ENCODE measurements at places on chromosomes 5 and 9.

DNA sequence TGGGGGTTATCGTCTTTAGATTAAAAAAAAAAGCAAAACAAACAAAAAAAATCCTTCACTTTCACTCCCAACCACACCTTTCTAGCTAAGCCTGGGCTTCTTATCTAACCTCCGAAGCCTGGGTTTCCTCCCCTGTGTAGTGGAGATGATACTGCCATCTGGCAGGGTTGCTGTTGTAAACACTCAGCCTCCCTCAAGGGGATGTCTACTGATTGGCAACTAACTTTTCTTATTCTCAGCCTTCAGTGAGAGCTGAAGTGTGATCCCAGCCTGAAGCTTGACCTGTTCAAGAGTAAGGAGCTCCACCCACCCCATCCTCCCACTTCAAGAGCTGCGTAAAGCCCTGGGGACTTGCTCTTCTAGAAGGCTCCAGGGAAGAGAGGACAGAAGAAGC, 21.5 kb upstream of the WWC1 start:
- H3K36me3 ChIP-seq, result no peaks in the 10 kb centered on the region
- H3K27ac ChIP-seq, result no peak overlapping the region
- peaks cover 11% of the 10 kb centered on the region for H3K4me1 ChIP-seq
- DNase-seq, result no peak
- peaks cover 24% of the 10 kb centered on the region for H3K27me3 ChIP-seq

GRCh38 chr9:126859111-126859510, 1.3 kb upstream of the ZBTB34 start:
- no peak for DNase-seq
- no peak overlapping the region for H3K27ac ChIP-seq
- H3K27me3 ChIP-seq, result peaks cover 34% of the 10 kb centered on the region

DNA sequence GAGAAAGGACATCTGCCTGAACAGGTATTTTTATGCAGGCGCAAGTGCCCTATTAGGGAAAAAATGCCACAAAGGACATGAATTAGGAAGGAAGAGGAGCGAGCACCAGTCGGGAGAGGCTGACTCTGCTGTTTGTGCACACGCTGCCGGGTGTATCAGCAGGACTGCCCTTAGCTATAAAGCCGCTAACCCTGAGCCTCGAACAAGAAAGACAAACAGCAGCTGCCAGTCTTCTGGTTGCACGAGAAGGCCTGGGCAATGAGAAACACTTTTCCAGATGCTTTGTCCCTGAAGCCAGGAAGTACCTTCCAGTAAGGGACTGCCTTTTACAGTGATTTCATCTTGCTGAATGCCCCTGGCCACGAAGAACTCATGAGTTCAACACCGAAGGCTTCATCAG, 12.6 kb downstream of the QSOX2 start:
- H3K4me3 ChIP-seq, result no peak overlapping the region
- H3K4me1 ChIP-seq, result peaks cover 39% of the 10 kb centered on the region
- H3K36me3 ChIP-seq, result peaks cover 13% of the 10 kb centered on the region
- no peak for DNase-seq
- H3K27me3 ChIP-seq, result no peaks in the 10 kb centered on the region

DNA sequence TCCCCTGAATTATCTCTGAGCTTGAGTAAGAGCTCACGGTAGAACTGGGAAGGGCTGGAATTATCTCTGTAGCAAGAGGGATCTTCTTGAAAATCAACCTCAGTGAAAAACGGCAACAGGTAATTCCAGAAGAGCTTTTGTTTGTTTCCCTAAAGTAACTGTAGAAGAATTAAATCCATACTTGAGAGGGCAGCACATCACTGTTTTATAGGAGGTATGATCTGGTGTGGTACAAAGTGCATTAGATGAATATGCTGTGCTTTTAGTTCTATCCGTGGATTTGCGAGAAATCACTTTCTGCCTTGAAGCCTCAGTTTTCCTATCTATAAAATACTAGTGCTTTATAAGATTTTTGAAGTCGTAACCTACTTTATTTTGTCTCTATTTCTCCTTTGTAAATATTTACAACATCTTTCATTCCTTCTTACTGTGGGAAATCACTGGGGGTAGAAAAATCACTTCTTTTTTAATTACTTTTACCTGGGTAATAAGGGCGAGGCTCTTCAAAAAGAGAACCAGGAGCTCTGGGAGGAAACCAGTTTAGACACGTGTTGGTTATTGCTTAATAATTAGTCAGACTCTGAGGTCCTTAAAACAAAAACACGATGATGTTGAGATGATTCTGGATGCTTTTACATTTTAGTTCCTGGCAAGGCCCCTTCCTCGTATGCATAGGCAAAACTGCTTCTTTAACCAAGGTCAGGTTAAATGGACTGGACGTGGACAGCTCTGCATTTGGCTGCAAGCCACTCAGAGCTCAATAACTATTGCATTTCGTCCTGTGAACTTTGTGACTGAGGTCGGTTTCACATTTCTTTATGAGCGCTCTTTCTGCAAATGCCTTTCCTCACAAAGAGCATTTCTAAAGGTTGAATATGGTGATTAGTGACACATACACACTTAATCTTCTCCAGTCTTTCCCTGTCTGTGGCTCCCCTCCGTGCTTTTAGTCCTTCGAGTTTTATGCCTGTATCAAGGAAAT, 376.1 kb downstream of the BRINP1 start:
- H3K4me3 ChIP-seq, result no peak overlapping the region
- H3K27ac ChIP-seq, result no peak overlapping the region
- H3K4me1 ChIP-seq, result no peaks in the 10 kb centered on the region
- no peaks in the 10 kb centered on the region for H3K27me3 ChIP-seq

DNA sequence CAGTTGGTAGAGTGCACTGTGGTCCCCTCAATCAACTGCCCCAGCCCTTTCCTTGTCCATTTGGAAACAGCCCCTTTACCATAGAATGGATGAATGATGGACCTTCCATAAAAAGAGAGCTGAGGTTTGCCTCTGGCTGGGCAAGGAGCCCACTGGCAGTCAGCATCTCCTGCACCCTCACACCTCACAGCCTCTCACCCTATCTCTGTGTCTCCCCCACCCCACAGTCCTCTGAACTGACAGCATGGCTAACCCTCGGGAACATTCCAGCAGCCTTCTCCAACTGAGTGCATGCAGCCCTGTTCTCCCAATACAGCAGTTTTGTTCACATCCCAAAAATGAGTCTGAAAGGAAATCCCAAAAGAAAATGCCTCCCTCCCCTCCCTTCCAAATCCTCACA, 51.7 kb downstream of the RETREG1 start:
- H3K36me3 ChIP-seq, result peaks cover 3% of the 10 kb centered on the region
- H3K27me3 ChIP-seq, result no peaks in the 10 kb centered on the region
- no peak overlapping the region for H3K27ac ChIP-seq

GRCh38 chr5:127820910-127821553, 117.8 kb downstream of the CCDC192 start:
- H3K4me3 ChIP-seq, result no peak overlapping the region
- DNase-seq, result no peak
- peaks cover 5% of the 10 kb centered on the region for H3K27me3 ChIP-seq

DNA sequence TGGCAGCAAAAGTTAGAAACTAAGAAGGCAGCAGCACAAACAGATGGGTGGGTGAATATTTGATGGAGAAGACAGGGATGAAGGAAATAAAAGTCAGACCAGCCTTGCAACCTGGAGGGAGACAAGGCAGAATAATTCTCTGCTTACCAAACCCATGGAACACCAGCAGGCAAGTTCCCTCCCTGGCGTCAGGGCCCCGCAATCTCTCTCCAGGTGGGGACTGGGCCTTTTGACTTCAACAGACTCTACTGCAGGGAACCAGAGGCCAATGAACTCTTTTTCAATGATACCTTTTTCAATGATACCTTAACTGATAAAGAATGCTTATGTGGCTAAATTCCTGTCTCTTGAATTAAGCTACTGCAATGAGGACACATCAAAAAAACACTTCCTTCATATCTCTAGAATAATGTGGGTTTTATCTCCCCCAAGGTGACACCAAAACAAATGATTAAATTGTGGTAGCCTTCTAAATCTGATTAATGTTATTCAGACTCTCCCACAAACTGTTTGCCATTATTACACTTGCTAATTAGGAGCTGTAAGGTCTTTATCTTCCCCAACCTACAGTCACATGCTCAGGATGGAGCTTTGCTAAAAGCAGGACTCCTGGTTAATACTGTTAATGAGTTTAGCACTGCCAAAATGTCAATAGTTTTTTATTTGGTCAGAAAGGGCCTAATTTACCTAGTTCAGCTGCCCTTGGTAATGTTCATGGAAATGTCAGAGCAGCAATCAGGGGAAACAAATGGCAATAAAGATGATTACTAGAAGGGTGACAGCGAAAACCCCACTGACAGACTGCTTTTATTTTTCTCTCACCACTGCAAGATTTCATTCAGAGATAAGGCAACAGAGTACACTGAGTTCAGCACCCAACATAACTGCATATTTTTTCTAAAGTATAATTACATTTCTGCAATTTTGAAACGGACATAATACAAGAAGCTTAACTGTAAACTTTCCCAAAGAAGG, 165.5 kb downstream of the TSSK1B start:
- no peak overlapping the region for H3K27ac ChIP-seq
- H3K4me1 ChIP-seq, result peaks cover 17% of the 10 kb centered on the region
- H3K4me3 ChIP-seq, result no peak overlapping the region

GRCh38 chr9:99085949-99086948, 18.7 kb upstream of the TGFBR1 start:
- no peak overlapping the region for H3K4me3 ChIP-seq
- H3K27ac ChIP-seq, result no peak overlapping the region
- peaks cover 28% of the 10 kb centered on the region for H3K36me3 ChIP-seq
- H3K27me3 ChIP-seq, result peaks cover 15% of the 10 kb centered on the region
- H3K4me1 ChIP-seq, result peaks cover 24% of the 10 kb centered on the region

GRCh38 chr5:90285581-90285980, 124.0 kb downstream of the CETN3 start:
- H3K4me3 ChIP-seq, result no peak overlapping the region
- DNase-seq, result no peak
- no peaks in the 10 kb centered on the region for H3K36me3 ChIP-seq
- no peak overlapping the region for H3K27ac ChIP-seq

DNA sequence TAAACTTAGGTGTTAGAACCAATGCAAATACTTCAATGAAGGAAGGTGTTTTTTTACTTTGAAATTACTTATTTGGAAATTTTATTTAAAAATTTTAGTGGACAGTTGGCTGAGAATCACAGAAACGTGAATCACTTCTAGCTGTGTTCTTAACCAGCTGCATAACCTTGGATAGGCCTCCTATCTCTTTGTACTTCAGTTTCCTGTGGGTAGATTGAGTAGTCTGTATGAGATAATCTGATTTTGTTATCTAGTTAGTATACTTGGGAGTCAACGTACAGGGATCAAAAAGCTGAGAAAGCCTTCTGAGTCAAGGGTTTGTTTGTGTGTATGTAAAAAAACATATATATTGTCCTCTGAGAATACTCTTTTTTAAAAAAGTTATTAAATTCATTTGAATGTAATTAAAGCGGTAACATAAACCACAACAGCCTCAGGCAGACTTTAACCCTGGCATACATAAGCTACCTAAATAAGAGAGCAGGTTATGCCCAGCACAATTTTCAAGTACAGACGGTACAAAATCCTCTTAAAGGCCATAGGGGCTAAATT, 38.1 kb upstream of the ZCCHC7 start:
- H3K27me3 ChIP-seq, result peaks cover 3% of the 10 kb centered on the region
- peaks cover 45% of the 10 kb centered on the region for H3K36me3 ChIP-seq
- no peak overlapping the region for H3K27ac ChIP-seq

- peaks cover 72% of the 10 kb centered on the region for H3K27me3 ChIP-seq
- H3K27ac ChIP-seq, result no peak overlapping the region
- H3K36me3 ChIP-seq, result peaks cover 4% of the 10 kb centered on the region
- peaks cover 14% of the 10 kb centered on the region for H3K4me1 ChIP-seq
- no peak for DNase-seq
- no peak overlapping the region for H3K4me3 ChIP-seq
Observed at GRCh38 chr5:95734187-95734586, 3.1 kb downstream of the RHOBTB3 start.

- H3K4me3 ChIP-seq, result no peak overlapping the region
- H3K27me3 ChIP-seq, result no peaks in the 10 kb centered on the region
- no peaks in the 10 kb centered on the region for H3K36me3 ChIP-seq
- H3K4me1 ChIP-seq, result no peaks in the 10 kb centered on the region
- DNase-seq, result no peak
- no peak overlapping the region for H3K27ac ChIP-seq
Observed at GRCh38 chr5:156174225-156174624, 152.7 kb upstream of the SGCD start.

- peaks cover 4% of the 10 kb centered on the region for H3K4me1 ChIP-seq
- no peak for DNase-seq
- H3K4me3 ChIP-seq, result no peak overlapping the region
Observed at GRCh38 chr5:139022528-139022927, 147.4 kb upstream of the LRRTM2 start.

DNA sequence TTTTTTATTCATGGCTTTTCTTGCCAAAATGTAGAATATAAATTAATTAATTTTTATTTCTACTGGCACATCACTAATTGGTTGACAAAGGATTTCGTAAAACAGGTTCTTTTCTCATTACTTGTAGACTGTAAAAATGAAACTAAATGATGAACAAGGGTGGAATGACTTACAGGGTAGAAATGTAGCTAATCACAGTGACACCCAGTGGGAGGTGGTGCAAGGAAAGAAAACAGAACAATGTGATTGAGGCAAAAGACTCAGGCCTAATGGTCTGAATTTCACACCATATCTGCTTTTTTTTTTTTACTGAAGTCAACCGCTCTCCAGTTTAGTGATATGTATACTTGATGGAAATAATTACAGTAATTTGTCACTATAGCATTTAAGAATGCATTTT, 28.9 kb downstream of the GABRG2 start:
- DNase-seq, result no peak
- no peak overlapping the region for H3K27ac ChIP-seq
- H3K4me3 ChIP-seq, result no peak overlapping the region

- H3K36me3 ChIP-seq, result no peaks in the 10 kb centered on the region
- H3K4me3 ChIP-seq, result no peak overlapping the region
Observed at GRCh38 chr5:58262226-58262625, 197.7 kb downstream of the PLK2 start.

- no peak overlapping the region for H3K4me3 ChIP-seq
- no peak overlapping the region for H3K27ac ChIP-seq
- H3K4me1 ChIP-seq, result peaks cover 11% of the 10 kb centered on the region
- H3K27me3 ChIP-seq, result no peaks in the 10 kb centered on the region
- DNase-seq, result peak; percentile 69
- no peaks in the 10 kb centered on the region for H3K36me3 ChIP-seq
Observed at GRCh38 chr5:81165493-81166119, 67.5 kb upstream of the CKMT2 start.

- DNase-seq, result no peak
- no peak overlapping the region for H3K27ac ChIP-seq
- no peaks in the 10 kb centered on the region for H3K36me3 ChIP-seq
- no peaks in the 10 kb centered on the region for H3K27me3 ChIP-seq
Observed at GRCh38 chr5:20113031-20113715, 125.2 kb upstream of the CDH18 start.

GRCh38 chr9:130331573-130331972, 66.0 kb downstream of the HMCN2 start:
- peaks cover 17% of the 10 kb centered on the region for H3K27me3 ChIP-seq
- DNase-seq, result no peak
- no peaks in the 10 kb centered on the region for H3K36me3 ChIP-seq
- H3K4me1 ChIP-seq, result no peaks in the 10 kb centered on the region
- H3K4me3 ChIP-seq, result no peak overlapping the region
- no peak overlapping the region for H3K27ac ChIP-seq

GRCh38 chr5:124906339-124907097, 160.1 kb upstream of the ZNF608 start:
- no peak overlapping the region for H3K4me3 ChIP-seq
- no peak overlapping the region for H3K27ac ChIP-seq
- H3K36me3 ChIP-seq, result no peaks in the 10 kb centered on the region
- H3K27me3 ChIP-seq, result no peaks in the 10 kb centered on the region
- H3K4me1 ChIP-seq, result peaks cover 2% of the 10 kb centered on the region
- DNase-seq, result no peak

GRCh38 chr9:101716629-101717028, 21.8 kb downstream of the GRIN3A start:
- H3K4me3 ChIP-seq, result no peak overlapping the region
- H3K36me3 ChIP-seq, result no peaks in the 10 kb centered on the region
- H3K27me3 ChIP-seq, result peaks cover 3% of the 10 kb centered on the region
- H3K4me1 ChIP-seq, result no peaks in the 10 kb centered on the region
- H3K27ac ChIP-seq, result no peak overlapping the region

Data from activated CD4-positive, alpha-beta memory T cell treated with anti-CD3 and anti-CD28 coated beads, Interleukin-2, amount 10 ng/mL, durations not matched to agents 7 days and 5 days (primary cell).